Erythroblast (primary cell): ENCODE measurements at places on chromosomes 2 and 18.

DNA sequence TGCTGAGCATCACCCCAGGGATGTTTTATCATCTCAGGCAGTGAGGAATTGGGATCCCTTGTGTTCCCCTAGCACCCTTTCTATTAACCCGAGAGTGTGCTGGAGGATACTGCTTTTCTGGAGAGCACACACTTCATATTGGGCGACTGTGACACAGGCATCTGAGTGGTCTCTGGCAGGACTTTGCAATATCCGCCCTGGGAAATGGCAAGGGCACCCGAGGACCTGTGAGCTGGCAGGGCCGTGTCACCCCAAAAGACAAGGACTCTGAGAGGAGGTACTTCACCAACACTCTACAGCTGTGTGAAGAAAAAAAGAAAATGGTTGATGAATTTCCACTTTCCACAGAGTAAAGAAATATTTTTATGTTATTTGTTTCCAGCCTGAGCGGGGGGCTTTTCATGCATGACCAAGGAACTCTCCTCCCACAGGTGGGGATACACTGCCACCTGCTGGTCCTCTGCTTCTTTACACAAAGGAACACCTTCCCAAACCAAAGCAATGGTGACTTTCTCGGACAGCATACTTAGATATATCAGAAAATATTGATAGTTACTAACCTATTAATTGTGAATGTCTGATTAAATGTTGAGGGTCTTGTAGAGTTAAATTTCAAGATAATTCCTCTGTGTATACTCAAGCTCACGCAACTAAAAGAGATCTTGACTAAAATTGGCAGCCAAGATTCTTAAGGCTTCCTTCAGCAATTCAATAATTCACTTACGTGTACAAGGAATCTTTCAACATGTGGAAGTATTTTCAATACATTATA, 45.9 kb upstream of the REG3G start:
- DNase-seq = peak; percentile 62

DNA sequence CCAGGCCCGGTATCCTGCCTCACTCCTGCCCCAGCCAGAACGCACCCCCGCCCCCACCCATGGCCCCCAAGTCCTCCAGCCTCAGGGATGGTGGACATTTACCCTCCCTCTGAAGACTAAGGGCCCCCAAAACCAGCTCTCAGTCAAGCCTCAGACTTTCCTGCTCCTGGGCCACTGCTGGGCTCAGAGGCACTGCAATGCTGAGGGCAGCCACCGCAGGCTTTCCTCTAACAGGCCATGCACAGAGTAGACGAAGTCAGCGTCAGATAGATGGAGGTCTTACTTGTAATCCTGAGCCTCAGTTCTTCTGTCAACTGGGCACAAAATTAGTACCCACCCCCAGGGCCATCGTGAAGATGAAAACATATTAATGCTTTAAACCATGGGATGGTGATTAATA, 92.6 kb downstream of the TTC32 start:
- DNase-seq = no peak

DNA sequence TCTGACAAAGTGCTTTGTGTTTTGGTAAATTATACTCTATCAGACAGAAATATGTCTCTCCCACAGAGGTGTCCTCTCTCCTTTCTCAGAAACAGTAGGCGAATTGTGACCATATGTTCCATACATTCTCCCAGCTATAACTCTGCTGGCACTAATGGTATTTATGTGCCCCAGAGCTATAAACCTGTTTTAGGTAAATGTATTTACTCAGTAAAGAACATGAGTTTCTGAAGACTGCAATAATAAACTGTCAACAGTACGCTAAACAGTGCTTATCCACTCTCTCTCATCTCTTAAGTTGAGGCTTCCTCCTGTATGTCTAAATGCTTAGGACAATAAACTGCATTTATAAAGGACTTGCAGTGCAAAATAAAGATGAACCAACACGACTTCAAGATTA, 58.5 kb downstream of the ITGA4 start:
- DNase-seq = no peak

- DNase-seq = no peak
These were observed 145.2 kb downstream of the MGAT5 start for GRCh38 chr2:134399096-134399495.

GRCh38 chr18:59083136-59083818, 56.4 kb upstream of the SEC11C start:
- DNase-seq = no peak

GRCh38 chr2:174771631-174772471, 7.6 kb upstream of the CHRNA1 start:
- DNase-seq = peak; percentile 59
